Hematopoietic multipotent progenitor cell treated with erythropoietin and hydrocortisone succinate and interleukin-3 and kit ligand, for 17 days (in vitro differentiated cells): ENCODE measurements at places on chromosomes 16 and 17.

GRCh38 chr17:4500191-4500571 is 1.5 kb downstream of the SPNS2 start:
- DNase-seq = no peak

DNA sequence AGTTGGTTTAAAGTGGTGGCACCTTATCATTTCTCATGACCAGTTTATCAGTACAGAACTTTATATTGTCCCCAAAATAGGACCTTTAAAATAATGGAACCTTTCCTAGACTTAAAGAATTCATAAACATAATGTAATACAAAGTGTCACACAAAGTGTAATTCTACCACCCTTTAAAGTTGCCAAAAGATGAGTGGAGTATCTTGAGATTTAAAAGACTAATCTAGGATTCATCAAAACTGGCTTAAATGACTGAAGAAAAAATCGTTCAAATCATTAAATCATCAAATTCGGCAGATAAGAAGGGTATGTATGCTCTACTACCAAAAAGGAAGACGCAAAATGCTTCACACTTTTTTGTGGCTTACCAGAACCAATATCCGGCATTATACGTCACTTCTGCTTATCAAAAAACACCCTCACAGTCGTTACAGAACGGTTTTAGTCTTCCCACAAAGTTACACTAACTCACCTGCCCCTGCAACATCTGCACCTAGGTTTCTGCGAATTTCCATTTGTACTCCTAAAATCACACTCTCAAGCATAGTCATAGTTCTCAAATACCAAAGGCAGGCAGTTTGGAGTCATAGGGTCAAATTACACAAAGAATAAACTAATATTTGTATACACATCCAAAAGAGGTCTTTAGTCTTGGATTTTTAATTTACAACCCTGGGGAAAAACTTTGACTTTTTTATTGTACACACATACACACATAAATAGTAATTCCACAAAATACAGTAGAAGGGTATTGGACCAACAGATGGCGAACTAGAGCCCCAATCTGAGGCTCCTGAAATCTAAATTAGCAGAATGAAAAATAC is 1.4 kb upstream of the KANSL1 start:
- peak; percentile 84 for DNase-seq

DNA sequence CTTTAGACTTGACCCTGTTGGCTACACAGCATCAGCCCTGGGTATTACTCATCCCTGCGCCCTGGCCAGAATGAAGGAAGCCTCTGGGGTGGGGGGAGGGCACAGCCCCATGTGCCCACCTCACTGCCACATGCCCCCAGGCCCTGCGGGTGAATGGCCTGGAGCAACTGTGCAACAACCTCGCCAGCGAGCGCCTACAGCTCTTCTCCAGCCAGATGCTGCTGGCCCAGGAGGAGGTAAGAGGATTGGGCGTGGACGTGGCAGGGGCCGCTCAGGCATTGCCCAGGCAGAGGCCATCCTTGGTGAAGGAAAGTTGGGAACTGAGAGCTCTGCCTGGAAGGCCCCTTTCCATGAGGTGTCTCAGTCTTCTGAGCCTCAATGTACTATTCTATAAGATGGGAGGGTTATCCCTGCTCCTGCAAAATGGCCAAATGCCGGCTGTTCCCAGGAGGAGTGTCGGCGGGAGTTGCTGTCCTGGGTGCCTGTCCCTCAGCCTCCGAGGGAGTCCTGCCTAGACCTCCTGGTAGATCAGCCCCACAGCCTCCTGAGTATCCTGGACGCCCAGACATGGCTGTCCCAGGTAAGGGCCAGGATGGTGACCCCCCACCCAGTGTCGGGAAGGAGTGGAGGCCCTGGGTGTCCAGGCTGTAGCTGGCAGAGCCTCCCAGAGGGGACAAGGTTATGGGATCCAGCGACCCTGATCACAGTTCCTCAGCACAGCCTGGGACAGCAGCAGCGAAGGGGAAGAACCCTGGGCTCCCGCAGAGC is 8.9 kb downstream of the MYO15B start:
- DNase-seq = no peak

DNA sequence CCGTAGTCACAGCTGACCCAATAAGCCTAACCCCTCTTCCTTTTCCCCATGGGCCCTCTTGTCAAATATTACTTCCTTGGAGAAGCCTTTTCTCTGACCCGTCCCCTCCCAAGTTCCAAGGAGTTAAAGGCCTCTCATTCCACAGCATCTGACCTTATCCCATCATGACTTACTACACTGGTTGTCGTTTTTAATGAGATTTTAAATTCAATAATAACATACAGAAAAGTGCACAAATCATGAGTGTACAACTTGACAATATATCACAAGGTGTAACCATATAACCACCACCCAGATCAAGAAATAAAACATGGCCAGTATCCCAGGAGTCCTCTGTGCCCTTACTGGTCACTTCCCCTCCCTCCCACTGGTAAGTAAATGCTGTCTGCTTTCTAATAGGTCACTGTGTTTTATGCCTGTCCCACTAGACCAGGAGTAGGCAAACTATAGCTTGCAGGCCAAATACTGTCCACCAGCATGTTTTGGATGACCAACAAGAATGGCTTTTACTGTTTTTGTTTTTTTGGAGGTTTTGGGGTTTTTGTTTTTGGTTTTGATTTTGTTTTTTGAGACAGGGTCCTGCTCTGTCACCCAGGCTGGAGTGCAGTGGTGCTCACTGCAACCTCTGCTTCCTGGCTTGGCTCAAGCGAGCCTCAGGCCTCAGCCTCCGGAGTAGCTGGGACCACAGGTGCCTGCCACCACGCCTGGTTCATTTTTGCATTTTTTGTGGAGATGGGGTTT is 1.2 kb upstream of the FDXR start:
- peak; percentile 13 for DNase-seq

GRCh38 chr16:13612623-13613022 is 307.3 kb upstream of the ERCC4 start:
- DNase-seq = no peak
